RKO (cell line): ENCODE measurements at places on chromosomes 7 and 10.

- DNase-seq, result no peak
These were observed 6.5 kb downstream of the FKBP14 start for GRCh38 chr7:30019960-30020359.

DNA sequence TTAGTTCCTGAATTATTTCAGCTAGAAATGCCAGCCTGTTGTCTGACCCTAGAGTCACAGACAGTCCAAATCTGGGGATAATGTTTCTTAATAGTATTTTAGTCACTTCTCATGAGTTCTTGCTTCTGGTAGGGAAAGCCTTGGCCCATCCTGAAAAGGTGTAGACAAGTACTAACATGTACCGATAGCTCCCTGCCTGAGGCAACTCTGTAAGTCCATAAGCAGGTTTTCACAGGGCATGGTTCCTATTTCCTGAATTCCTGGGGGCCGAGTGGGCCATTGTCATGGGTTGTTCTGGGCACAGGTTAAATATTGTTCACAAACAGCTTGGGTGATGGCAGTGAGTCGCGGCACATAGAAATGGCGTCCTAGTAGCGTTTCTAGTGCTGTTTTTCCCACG, 3.1 kb upstream of the ZNF117 start:
- no peak for DNase-seq

GRCh38 chr10:1007583-1007982, 18.1 kb downstream of the IDI2 start:
- no peak for DNase-seq

- no peak for DNase-seq
These were observed 13.6 kb downstream of the CPA1 start for GRCh38 chr7:130393841-130394411.

DNA sequence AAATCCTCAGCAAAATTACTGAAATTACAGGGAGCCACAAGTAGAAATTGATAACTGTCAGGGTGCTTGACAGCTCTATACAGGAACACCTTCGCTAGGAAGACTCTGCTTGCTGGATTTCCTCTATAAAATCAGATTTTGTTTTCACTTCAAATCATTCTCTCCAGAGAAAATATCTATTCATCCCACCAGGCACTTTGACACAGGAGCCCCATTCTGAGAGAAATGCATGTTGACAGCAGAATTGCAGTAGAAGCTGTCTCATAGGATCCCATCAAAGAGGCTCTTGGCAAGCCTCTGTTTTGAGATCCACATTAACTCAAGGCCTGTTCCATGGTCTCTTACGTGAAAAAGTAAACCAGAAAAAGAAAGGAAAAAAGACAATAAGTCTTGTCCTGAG, 116.8 kb downstream of the PDE1C start:
- no peak for DNase-seq

DNA sequence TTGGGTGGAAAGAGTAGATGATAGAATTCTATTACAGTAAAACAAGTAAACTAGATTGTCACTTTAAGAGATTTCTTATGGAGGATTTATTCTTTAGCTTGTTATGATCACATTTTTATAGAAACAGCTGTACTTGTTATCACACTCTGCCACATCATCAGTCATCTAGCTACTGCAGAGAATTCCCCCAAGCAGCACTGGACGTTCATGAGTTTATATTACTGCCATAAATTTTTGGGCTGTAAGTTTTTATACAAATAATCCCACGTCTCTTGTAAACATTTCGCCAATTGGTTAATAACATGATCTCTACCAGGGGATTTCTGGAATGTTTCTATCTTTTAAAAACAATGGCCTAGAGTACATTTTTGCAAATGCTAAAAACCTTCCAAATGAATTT, 238.8 kb downstream of the POLR1F start:
- no peak for DNase-seq

GRCh38 chr10:44781131-44781530, 130.0 kb upstream of the TMEM72 start:
- DNase-seq, result no peak

GRCh38 chr7:52715701-52716100, 319.7 kb upstream of the POM121L12 start:
- DNase-seq, result no peak

DNA sequence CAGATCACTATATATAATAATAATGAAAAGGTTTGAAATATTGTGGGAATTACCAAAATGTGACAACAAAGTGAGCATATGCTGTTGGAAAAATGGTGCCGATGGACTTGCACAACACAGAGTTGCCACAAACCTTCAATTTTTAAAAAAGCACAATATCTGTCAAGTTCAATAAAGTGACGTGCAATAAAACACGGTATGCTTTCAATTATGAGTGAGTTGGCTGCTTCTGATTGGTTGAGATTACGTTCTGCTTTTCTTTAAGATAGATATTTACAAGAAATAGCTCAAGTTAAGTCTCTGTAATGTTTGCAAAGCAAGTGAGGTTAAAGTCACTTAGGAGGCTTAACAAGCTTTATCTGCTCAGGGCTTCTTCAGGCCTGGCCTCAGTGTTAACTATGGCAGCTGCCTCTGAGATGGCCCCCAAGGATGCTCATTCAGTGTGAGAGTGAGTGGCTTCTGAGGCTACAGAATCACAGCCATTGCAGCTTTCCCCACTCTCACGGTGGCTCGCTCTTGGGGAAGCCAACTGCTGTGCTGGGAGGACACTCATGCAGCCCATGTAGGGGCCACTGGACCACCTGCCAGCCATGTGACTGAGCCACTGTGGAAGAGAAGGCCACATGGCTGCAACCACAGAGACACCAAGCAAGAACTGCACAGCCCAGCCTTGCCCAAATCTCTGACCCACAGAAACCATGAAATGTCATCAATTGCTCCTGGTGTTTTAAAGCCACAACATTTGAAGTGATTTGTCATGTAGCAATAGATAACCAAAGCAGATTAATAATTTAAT, 78.3 kb upstream of the TMEM72 start:
- no peak for DNase-seq

DNA sequence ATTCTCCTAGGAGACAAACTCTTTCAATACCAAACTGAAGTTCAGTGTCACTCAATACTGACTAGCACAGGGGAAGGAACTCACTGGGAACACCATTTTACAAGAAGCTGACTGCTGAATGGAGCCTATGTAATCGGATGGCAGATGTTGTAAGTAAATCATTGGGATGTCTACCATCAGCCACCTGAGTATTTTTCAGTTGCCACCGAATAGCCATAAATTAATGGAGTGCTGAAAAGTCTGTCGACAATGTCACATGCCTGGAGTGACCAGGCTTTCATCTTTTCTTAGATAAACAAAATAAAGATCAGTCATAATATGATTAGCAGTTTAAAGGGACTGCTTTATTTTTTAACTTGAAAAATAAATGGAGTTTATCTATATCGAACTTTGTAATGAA, 145.9 kb upstream of the SEMA3E start:
- no peak for DNase-seq

DNA sequence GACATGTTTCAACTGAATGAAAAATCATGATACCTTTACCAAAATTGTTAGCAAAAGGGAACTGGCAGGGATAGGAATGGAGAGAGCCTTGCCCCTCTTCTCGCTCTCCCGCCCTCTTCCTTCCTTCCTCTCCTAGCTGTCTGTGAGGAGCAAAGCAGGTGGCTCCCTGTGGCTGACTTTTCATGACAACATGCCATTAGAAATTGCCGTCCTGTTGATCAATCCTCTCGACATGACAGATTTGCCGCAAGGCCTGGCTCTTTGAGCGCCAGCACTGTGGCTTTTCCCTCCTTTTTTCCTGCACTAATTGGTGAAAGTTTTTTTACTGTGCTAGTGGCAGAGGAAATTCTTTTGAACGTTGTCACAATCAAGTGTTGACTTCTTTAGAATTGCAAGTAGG, 171.1 kb downstream of the TCF7L2 start:
- no peak for DNase-seq

- DNase-seq, result no peak
These were observed 53.7 kb downstream of the HIBADH start for GRCh38 chr7:27608776-27609495.

GRCh38 chr10:24096281-24096680, 112.7 kb upstream of the KIAA1217 start:
- no peak for DNase-seq

DNA sequence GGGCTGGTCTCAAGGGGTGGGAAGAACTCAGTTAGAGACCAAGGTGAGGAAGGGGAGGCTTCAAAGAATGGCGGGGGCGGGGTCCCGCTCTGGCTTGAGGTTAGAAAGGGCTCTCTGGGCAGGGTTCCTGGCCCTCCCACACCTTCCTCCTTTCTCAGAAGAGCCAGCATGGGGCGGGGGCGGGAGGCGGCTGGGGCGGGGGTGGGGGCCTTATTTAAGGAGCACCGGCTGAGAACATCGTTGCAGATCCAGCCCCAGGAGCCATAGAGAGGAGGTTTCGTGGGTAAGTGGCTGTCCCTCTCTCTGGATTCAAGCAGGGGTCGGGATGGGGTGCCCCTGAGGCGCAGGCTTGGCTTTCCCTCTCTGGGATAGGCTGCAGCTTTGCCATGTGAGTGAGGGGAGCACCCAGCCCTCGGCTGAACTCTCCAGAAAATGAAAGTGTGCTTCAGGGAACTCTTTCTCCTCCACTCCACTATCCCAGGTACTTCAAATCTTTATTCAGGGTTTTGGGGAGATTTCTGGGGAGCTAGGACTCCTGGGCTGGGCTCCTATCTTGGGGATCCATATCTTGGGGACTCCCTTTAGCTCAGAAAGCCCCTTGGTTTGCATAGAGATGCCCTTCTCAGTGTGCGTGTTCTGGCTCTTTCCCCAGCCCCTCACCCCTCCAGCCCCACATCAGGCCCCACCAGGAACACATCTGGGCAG, 3.3 kb upstream of the CUEDC2 start:
- DNase-seq, result no peak

- DNase-seq, result no peak
These were observed 28.4 kb upstream of the ZNF273 start for GRCh38 chr7:64874562-64875250.

- DNase-seq, result no peak
These were observed 5.4 kb downstream of the ATP6V1F start for GRCh38 chr7:128867842-128868623.

- no peak for DNase-seq
These were observed 494.1 kb downstream of the SH2D4B start for GRCh38 chr10:81031774-81032173.

GRCh38 chr7:31647511-31647910, 39.5 kb upstream of the PPP1R17 start:
- DNase-seq, result no peak

DNA sequence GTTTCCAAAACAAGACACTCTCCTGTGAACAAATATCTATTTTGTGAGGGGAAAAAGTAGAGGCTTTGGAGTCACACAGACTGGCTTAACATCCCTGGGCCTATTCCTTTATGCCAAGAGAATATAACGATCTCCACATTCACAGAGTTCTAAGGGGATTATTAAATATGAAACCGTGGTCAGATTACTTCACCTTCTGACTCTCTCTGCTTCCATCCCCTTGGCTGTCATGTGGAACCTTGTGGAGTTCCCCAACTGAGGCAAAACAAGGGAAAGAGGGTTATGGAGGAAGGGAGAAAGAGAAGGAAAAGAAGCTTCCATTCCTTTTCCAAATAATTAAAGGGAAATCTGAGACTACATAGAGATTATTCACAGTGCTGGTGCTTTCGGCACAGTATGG, 55.5 kb upstream of the ATP6V0A4 start:
- no peak for DNase-seq

DNA sequence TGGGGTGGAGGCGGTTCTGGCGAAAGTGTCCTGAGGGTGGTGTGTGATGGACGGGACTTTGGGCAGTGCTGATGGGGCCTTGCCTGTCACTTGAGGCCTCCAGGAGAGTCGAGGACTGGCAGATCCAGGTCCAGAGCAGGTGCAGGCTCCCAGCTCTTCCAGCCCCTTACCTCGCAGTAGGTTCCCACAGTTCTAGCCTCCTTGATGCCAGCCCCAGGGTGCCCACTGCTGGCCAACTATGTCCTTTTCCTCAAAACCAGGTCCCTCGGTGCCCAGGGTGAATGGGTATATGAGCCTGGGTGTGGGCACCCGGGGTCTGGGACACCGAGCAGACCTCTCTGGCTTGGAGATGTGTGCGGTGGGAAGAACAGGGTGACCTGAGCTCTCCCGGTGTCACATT, 8.3 kb downstream of the FAM20C start:
- DNase-seq, result no peak

DNA sequence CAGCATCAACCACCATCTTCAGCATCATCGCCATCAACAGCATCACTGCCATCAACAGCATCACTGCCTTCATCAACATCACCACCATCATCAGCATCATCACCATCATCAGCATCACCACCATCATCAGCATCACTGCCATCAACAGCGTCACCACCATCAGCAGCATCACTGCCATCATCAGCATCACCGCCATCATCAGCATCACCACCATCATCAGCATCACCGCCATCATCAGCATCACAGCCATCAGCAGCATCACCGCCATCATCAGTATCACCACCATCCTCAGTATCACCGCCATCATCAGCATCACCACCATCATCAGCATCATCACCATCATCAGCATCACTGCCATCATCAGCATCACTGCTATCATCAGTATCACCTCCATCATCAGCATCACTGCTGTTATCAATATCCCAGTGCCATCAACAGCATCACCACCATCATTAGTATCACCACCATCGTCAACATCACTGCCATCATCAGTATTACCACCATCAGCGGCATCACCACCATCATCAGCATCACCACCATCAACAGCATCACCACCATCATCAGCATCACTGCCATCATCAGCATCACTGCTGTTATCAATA, 115.2 kb downstream of the RGS10 start:
- DNase-seq, result no peak

DNA sequence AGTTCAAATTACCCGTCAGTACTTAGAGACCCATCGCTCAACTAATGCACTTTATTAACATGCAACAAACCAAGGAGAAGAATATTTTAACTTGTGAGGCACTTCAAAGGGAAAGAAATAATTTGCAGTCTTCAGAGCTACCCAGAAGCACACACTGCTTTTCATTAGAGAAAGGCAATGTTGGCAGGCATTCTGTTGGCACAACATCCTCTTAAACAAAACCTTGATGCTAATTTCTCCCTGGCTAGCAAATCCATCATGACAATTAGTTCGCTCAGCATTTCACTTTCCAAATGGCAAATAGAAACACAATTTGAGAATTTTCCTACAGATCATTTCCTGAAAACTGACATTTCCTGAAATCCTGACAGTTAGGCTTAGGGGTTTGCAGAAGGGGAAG, 155.6 kb upstream of the FAM13C start:
- DNase-seq, result no peak

GRCh38 chr7:128322040-128322643, 21.6 kb downstream of the RBM28 start:
- peak; percentile 77 for DNase-seq

GRCh38 chr7:24334012-24334411, 50.0 kb downstream of the NPY start:
- DNase-seq, result no peak

DNA sequence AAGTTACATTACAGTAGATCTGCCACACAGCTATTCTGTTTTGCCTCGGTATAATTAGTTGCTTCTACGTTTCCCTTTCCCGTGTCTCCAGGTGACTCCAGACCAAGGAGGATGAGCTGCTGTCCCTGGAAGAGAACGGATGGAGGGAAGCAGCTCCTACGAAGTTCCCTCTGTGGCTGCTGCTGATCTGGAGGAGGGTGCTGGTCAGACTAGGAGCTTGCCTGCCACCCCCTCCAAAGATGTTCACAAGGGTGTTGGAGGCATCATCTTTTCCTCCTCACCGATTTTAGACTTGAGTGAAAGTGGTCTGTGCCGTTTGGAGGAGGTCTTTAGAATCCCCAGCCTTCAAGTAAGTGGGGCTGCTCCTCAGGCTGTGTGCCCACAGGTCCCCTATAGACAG, 1.4 kb downstream of the LRRC27 start:
- no peak for DNase-seq
